Ascending aorta (tissue), 2 donors: ENCODE measurements at places on chromosomes 2 and 18.

GRCh38 chr2:238370094-238370822 lies 49.9 kb downstream of the TRAF3IP1 start:
- DNase-seq, result no peak

DNA sequence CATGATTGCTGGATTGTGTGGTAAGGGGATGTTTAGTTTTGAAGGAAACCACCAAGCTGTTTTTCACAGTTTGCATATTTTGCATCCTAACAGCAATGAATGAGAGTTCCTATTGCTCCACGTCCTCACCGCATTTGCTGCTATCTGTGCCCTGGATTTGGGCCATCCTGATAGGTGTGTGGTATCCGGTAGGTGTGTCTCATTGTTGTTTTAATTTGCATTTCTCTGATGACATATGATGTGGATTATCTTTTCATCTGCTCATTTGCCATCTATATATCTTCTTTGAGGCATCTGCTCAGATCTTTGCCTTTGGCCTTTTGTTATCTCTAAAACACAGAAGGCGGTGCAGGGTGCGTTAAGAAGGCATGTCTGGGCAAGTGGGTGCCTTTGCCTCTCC lies 73.3 kb downstream of the LONRF2 start:
- DNase-seq, result no peak

DNA sequence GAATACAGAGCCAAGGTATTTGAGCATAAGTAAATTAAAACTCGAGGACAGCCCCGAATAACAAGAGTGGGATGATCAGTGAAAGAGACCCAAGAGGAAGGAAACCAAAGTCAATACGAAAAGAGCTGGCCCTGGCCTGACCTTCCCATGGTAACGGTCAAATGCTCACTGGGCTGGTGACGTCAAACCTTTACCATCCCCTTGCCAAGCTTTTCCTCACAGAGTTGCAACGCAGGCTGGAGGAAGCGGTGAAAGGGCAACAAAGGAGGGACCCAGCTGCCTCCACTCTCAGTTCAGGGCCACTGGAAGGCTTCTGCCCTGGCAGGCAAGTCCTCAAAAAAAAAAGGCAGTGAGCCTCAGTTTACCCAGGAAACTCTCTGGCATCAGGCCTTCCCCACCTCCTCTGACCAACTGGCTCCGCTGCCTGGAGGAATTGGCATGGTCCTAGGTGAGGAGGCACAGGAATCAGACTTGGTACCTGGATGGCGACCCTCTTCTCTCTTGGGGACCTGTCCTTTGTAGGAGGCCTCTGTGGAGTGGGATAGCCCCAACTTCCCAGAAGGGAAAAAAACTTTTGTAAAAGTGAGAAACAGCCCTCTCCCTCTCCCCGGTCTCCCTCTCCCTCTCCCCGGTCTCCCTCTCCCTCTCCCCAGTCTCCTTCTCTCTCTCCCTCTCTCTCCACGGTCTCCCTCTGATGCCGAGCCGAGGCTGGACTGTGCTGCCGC lies 212.4 kb downstream of the ANAPC1 start:
- DNase-seq, result peak; percentile 80

DNA sequence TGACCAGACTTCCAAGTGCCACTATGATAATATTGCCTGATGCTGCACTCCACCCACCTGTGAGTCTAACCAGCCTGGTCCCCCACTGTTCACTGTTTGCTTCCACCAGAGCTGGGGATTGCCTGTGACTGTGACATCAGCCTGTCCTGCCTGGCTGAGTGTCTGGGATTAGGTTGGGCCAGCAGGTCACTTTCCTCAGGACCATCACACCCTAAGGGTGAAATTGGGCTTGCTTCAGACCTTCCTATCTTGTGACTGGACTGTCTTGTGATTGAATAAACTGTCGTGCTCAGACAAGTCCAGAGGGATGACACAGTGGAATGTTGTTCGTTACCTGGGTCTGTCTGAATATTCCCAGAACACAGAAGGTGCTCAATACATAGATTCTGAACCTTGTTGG lies 87.4 kb upstream of the HK2 start:
- DNase-seq, result no peak

DNA sequence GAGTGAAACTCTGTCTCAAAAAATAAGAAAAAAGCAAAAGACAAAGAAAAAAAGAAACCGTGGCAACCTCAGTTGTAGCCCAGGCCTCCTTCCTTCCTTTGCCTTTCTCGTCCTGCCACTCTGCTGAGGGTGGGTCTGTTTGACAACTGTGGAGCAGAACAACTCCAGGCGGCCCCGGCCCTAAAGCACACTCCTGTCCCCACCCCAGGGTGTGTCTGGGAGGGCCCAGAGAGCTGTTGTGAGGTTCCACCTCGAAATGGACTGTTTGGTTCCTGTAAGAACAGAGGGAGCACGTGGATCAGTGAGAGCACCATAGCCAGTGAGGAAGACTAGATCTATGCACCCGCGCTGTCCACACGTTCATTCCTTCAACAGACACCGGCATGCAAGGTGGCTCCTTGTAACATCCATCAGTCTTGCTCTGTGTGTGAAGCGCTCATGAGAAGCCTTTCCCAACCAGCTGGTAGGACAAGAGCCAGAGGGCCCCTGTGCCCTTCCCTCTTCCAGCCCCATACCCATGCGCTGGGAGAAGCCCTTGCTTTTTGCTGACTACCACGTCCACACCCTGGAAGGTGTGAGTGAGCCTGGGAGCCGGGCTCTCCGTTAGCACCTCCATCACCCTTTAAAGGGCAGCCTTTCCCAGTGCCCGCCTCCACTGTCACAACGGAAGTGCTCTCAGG lies 61.6 kb downstream of the SOWAHC start:
- DNase-seq, result no peak
